NCI-H460 (cell line): ENCODE measurements at places on chromosomes 4 and X. TPM values are rescaled to one million over a fixed set of nuclear protein-coding genes. Genes with fewer than 3 reads are reported as not detected.

DNA sequence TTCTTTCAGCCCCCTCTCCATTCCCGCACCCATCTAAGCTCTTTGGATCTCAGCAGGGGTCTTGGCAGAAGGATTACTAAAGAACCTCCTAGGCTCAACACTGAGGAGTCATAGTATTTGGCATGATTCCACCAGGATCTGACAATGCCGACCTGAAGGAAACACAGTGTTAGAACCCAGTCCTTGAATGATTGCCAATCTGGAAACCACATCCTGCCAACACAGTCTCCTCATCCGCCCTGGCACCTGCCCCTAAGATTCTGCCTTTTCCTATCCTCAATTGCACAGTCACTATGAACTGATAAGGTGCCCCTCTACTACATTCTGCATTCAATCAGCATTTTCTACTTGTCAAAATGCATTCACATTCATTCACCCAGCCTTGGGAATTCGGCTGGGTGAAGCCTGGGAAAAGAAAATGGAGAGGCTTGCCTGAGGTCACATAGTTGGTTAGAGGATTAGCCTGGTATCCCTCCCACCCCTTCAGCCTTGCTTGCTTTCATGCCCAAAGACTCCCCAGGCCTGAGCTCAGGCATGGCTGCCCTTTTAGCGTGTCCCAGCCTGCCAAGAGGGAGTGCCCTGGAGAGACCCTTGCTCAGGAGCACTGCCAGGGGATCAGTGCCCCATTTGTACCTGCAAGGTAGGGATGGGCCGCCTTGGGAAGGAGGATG is 2.2 kb upstream of the CLDN2 start:
- DNase-seq: peak; percentile 22

DNA sequence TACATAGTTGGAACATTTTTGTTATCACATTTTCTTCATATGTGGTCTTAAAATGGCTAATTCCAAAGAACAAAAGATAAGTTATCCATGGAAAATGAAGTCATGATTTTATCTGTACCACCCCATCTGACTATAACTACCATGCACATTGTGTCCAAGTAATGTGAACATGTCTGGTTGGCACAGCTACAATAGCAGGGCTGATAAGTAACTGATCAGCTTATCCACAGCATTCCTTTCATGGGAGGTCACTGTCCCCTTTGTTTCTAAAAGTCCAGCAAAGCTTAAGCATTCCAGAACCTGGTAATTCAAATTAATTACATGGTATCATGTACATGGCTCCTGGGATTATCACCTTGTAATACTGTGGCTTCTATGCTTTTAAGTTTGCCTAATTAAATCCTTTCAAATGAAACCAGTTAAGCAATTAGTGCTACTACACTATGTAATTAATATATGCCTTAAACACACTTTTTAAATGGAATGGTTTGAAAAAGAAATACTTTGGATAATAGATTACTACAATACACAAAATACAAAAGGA is 21.1 kb upstream of the SORBS2 start:
- no peak for DNase-seq

The CRLF2 gene
- 4.7 and 5.7 TPM in 2 replicates for total RNA-seq

DNA sequence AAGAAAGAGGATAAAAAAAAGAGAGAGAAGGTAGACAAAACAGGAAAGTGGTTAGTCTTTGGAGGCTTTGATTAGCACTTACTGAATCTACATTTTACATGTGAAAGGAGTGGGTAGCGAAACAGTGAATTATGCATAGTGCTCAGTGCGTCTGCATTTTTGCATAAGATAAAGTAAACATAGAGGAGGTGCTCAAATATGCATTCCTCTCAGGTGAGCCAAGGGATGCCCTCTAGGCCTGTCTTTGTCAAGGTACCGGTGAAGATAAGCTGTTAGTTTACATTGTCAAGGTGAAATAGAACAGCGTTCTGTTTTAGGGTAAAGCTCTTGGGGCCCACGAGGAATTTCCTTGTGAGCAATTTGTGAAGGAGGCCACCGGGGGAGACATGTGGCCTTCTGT is 260.6 kb downstream of the TRIML1 start:
- no peak for DNase-seq

DNA sequence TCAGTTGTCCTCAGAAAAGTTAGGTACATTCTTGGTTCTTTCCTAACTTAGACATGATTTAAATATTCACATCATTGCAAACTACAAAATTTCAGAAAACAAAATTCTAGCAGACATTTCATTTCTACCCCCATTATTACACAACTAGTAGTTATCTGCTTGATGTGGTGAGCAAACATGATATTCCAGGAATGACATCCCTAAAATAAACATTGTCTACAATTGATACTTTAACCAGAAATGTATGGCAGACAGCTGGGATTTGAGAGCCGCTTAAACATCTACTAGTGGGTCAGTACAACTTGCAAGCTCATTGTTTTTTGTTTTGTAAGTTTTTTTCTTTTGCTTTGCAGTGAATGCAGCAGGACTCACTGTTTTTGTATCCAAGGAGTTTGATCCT is 32.1 kb upstream of the AMBN start:
- DNase-seq: no peak

DNA sequence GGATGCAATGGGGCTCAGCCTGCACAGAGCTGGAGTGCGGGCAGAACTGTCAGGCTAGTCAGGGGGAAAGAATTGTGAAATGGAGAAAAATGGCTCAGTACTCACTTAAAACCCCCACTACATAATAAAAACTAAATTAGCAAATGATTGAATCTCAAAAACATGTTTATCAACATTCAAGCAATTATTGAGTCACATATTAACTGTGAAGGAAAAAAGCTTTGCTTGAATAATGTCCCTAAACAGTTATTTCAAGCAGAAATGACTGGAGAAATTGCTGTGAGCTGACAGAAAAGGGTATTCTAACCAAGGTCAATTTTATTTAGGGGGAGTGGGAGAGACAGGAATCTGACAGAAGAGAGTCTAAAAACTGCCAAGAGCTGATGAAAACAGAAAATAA is 37.4 kb downstream of the GPC3 start:
- no peak for DNase-seq

The CENPVL2 gene
- total RNA-seq: not detected in 2 replicates

The ANOS1 gene
- total RNA-seq: not detected in 2 replicates

DNA sequence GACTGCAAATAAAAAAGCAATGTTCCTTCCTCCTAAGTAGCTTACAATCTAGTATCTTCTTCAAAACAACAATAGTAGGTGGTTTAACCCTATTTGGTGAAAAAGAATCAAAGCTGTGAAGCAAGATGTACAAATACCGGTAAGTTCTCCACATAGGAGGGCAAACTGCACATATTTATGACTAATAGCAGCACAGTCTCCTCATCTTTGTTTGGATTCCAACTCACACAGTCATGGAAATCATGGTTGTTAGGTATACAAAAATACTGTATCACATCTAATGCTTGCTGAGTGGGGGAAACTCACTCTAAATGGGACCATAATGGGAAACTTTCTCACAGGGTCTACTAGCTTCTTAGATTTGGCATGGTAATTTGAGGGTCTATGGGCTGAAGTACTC is 597.2 kb downstream of the INPP4B start:
- no peak for DNase-seq

DNA sequence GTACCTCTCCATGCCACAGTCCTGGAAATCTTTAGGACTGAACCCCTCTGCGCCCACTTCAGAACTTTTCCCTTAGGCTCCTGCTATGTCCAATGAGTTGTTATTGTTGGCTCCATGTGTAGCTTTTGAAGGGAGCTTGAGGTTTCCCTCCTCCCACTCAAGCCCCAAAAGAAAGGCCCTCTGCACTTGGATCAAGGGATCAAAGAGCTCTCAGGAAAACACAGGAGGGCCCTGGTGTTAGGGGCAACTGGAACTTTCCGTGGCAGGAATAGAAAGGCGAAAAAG is 135.0 kb downstream of the RASL11B start:
- no peak for DNase-seq

GRCh38 chrX:63740382-63740781 is 44.6 kb downstream of the ARHGEF9 start:
- no peak for DNase-seq

DNA sequence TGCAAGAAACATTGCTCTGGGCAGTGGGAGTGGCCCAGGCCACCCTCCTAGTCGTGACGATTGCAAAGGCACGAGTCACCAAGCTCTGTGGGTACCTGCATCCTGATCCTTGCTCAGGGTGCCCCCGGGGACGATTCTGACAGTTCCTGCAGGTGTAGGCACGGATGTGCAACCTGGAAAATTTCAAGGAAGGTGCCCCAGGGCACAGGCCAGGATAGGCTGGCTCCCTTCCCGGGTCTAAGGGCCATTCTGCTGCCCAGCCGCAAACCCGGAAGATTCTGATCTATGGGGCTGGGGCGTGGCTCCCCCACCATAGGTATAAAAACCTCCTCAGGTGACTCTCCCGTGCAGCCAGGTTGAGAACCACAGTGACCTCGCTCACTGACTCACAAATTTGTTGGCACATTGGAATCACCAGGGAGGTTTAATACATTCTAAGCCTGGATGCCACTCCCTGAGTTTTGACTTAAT is 228.5 kb downstream of the PTTG2 start:
- no peak for DNase-seq

DNA sequence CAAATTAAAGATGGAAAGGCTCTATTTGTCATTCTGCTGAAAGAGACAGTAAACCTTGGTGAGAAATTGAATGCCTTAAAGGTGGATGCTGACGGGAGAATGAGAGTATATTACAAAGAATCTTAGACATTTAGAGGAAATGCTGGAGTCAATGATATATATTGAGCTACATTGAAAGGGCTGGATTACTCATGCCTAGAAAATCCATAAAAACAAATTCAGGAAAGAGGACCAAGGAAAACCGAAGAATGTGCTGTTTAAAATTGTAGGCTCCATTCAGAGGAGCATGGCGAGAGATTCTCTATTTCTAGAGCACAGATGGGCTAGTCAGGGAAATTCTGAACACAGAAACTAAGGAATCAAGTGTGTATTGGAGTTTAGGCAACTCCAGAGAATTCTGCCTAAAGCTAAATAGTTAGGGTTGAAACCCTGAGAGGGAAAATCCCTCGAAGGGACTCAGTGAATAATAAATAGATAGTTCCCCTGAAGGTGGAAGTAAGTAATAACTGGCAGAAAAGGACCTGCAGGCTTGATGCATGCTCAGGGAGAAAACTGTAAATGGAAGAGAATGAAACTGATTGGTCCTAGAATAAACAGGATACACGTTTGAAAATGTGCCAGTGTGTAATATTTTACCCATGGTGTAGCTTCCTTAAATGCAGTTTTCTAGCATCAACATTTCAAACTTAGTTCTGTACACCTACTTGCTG is 1532.4 kb upstream of the TENM3 start:
- no peak for DNase-seq

GRCh38 chrX:5876984-5877596 is 351.6 kb downstream of the NLGN4X start:
- DNase-seq: no peak

The NLGN4X gene
- not detected in 2 replicates for total RNA-seq

The H2BW2 gene
- total RNA-seq: not detected in 2 replicates
